ENCODE measurements at places on chromosomes 2 and 18.

DNA sequence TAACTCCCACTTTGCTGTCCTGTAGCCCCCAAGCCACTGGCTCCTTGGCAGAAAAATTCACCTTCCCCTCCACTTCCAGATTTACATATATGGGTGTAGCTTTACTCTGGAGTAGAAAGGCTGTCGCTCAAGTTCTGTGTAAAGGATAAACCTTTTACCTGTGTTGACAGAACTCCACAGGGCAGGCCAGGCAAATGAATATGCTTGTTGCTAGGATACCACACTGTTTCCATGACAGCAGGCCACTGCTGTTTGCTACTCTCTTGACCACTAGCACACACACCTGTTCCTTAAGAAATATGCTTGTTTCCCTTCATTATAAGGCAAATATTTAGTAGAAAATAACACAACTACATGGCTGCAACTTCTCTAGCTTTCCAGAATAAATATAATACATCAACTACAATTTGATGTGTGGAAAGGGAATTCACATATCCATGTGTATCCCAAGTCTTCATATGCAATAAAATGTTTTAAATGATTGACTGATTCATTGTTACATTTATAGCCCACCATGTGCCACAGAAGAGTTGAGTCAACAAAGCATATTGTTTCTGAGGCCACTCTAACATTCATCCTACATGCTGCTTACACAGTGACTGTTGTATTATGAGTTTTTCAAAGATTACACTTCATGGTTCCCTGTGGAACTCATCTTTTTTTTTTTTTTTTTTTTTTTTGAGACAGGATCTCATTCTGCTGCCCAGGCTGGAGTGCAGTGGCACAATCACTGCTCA, 56.2 kb upstream of the ROCK1 start:
- no peak for DNase-seq

DNA sequence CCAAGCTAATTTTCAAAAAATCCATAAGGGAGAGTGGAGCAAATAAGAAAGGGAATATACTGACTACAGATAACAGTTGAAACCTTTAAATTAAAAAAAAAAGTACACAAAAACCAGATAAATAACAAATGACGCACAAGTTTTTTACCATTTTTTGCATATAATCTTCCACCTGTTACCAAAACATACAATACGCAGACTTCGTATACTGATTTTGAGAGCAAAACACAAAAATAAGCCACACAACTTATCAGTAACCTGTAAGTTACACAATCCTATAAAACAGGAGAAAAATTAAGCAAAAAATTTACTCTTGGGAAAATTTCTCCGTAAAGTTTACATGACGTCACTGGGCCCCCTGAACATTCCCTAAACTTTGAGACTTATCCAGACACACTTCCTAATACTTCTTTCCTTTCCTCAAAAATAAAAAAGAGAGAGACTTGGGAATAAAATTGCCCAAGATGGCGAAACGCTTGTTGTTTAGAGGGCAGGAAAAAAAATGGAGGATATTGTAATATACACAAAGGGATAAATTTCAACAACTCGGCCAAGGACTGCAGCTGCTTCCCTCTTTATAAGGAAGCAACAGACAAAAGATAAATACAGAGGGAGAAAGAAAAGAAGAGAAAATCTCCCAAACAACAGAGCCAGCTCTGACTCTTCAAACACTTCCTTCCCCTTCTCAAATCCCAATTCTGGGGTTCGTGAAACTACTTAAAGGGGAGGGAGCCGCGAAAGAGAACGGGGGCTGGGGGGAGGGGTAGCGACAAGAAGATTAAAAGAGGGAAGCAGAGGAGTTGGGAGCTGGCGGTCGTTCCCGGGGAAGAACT, 1.6 kb downstream of the BAZ2B start:
- DNase-seq: no peak

DNA sequence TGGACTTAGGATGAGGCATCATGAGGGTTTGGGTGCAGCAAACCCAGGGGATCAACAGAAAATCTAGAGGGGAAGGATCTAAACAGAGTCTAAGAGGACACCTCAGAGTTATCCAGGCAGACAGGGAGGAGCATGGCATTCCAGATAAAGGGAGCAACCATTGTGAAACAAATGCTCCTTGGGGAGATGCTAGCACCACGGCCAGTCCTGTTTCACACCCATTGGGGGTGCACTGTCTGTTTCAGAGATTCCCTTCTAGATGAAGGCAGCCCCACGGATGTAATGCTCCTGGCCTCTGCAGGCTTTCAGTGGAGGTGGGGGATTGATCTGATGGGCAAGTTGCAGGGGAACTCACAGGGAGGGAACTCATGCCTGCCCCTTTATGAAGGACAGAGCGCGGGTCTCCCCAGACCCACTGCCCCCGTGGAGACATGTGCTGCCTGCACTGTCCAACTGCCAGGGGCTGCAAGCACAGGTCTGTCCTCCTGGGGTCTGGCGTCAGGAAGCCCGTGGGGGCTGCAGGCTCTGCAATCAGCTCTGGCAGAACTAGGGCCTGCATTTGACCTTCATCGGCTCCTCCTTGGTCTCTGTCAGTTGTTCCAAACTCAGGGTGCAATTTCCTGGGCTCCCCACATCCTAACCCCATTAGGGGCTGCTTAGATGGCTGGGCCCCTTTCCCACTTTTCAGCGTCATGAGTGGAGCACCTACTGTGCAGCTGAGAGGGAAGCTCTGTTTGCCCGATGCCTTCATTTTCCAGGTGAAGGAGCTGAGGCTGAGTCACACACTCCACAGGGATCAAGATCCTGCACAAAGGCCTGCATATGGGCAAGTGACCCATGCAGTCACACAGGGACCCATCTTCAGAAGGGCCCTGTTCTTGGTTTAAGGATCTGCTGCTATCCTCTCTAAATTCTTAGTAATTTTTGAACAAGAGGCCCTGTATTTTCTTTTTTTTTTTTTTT, 163.4 kb downstream of the ARL4C start:
- DNase-seq: no peak

- no peak for DNase-seq
Observed at GRCh38 chr2:157444641-157445040, 752 bp upstream of the CYTIP start.

DNA sequence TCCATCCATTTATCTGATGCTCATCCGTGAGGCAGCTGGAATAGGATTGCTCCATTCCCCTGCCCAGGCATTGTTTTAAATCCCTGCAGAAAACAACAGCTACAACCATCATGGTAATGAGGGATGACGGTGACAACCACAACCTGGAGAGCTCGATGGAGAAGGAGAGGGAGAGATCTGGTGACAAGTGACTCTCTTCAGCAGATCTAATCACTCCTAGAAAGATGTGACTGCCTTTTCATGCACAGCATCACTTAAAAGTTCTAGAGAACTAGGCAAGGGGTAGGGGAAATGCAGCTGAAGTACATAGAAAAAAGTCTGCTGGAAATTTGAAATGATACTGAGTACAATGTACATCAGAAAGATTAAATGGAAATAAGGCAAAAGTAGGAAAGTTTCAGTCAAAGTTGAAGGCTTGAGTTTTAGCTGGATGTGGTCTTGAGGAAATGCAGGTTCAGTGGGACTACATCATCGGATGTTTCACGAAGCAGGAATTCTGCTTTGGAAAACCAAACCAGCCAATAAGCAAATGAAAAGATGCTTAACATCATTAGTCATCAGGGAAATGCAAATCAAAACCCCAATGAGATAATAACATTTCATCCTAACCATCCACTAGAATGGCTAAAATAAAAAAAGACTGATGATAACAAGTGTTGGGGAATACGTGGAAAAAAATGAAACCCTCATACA, 6.8 kb upstream of the ARHGAP25 start:
- no peak for DNase-seq

DNA sequence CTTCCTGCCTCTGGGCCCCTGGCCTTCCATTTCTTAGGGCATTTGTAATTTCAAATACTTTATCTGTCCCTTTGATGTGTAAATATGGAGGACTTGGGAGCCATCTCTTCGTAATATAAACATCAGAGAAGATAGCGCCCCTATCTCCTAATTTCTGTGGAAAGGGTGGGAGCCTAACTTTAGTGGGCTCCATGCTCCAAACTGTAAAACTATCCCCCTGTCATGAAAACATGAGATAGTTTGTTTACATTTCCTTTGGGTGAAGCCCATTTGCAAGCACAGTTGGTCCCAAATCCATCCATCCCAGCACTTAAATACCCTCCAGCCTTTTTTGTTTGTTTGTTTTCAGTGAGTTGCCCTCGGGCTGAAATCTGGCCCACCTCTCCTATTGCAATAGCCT, 782.6 kb upstream of the FSHR start:
- DNase-seq: no peak

- DNase-seq: no peak
Observed at GRCh38 chr2:166560022-166560421, 66.0 kb upstream of the SCN7A start.

GRCh38 chr2:71743995-71744675, 290.8 kb downstream of the DYSF start:
- no peak for DNase-seq

DNA sequence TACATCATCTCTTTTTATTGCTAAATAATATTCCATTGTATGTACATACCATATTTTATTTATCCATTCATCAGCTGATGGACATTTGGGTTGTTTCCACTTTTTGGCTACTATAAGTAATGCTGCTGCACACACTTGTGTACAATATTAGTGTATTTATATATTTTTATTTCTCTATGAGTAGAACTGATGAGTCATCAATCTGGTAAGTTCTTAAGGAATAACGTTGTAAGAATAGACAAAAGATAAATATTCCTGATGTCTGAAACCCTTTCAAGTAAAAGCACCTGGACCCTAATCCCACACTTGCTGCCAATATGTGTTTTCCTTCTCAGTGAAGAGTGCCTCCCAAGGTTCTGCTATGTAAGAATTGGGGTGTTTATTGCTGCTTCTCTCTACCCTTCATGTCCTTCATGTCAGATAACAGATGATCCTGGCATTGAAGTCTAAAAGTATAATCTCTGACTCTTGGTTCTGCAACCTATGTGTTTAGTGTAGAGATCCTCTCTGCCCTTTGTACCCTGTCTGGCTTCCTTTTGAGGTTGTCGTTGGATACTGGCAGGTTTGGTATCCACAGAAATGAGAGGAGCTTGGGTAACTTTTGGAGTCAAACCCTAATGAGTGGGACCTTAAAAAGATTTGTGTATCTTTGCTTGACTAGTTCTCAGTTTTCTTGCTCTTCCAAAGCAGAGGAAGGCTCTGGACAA, 293.0 kb upstream of the EPC2 start:
- no peak for DNase-seq

DNA sequence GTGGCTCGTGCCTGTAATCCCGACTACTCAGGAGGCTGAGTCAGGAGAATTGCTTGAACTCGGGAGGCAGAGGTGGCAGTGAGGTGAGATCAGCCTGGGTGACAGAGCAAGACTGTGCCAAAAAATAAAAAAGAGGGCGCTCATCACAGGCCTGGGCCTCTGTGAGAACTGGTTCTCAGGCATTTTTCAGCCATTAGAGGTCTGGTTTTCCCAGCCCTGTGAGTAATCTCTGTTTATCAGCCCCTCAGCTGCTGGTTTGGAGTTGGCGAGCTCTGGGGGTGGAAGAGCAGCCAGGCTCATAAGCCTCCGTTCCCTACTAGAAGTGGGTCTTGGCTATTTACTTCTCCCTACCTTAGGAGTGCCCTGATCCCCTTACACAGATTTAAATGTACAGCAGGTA, 53.1 kb downstream of the CHRNA1 start:
- no peak for DNase-seq

- DNase-seq: no peak
Observed at GRCh38 chr2:109727929-109728447, 66.1 kb upstream of the RGPD5 start.

- no peak for DNase-seq
Observed at GRCh38 chr2:33632831-33633230, 33.7 kb upstream of the FAM98A start.

GRCh38 chr18:43634994-43635393, 357.7 kb upstream of the SYT4 start:
- DNase-seq: no peak

DNA sequence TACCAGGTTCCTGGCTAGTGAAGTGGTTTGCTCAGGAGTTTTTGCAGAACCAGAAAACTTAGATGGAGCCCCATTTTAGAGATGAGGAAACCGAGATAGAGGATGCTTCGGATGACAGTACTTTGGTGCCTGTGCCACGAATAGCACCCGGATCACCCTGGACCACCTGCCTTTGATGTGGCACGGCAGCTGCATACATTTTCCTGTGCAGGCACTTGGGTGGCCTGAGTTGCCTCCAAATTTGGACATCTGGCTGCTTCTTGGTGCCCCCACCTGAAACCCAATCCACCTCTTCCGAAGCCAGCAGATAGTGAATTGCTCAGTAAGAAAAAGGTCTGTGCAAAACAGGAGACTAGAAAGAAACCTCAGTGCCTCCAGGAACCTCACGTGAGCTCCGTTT, 140.6 kb upstream of the ID2 start:
- no peak for DNase-seq

DNA sequence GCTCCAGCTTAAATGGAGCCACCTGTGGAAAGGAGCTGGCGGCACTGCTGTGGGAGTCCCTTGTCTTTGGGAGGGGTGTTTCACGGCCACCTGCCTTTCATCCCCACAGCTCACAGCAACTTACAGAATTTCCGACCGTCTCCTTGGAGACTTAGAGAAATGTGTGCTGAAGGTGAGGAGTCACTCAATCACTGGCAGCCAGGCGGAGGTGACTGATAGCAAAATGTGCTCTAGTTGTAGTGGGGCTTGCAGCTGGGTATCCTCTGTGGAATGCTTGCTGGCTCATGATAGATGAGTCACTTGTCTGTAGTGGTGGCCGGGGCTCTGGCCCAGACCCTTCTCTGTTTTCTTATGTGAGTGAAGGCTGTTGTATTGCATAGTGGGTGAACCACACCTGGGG, 110.7 kb downstream of the SH3RF3 start:
- DNase-seq: no peak

DNA sequence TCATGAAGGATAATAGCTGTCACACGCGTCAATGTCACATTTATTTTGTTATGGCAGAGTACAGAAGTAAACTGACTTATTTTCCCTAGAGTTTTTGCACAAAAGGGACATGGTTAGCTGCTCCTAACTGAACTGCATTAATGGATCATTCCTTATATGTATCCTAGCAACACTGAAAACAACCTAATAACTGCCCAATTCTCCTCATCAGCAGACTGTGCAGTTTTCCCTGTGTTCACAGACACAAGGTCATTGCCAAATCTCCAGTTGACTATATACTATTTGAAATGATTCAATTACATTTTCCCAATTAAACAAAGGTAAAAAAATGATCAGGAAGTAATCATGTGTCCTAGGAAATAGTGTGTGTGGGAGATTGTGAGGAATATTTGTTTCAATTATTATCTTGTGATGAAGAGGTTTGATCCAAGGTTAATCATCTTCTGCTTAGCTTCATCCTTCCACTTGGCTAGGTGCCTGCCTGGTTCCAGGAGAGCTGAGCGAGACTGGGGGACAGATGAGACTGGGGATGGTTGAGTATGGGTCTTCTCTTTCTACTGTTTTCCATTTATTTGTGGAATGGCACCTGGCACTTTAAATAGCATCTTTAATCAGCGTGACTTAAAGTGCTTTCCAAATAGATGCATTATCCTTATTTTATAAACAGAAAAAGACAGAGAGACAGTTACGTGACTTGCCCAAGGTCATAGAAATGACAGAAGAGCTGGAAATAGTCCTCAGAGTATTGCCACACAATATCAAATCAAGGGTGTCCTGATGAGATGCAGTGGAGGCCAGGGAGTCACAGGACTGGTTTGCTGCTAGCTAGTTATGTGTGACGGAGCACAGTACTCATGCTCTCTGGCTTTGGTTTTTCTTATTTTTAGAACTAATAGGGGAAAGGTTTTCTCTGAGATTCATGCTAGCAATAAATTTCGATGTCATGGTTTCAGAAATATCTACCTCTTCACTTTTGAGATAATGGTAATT, 335.6 kb downstream of the PIK3C3 start:
- no peak for DNase-seq
